ENCODE measurements at places on chromosomes 1 and 21. TPM values are rescaled to one million over a fixed set of nuclear protein-coding genes. Genes with fewer than 3 reads are reported as not detected.

DNA sequence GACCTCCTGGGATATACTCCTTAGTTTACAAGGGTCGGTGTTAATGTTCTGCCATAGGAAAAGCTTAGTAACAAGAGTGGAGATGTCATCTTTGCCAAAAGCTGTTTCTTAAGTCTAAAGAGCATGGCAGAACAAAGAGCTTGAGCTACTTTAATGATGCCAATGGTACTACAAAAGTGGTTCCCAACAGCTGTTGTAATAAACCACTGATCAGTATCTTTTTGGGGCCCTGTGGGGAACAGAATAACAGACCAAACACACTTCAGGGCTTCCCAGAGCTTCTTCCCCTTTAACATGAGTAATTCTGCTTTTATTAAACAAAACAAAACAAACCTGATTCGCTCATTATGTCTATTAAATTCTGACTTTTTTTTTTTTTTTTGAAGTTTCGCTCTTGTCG, 116.3 kb downstream of the NCAM2 start:
- H3K4me1 ChIP-seq = peaks cover 2% of the 10 kb centered on the region
- DNase-seq = no peak
- H3K27ac ChIP-seq = no peak overlapping the region
- H3K4me3 ChIP-seq = no peak overlapping the region

DNA sequence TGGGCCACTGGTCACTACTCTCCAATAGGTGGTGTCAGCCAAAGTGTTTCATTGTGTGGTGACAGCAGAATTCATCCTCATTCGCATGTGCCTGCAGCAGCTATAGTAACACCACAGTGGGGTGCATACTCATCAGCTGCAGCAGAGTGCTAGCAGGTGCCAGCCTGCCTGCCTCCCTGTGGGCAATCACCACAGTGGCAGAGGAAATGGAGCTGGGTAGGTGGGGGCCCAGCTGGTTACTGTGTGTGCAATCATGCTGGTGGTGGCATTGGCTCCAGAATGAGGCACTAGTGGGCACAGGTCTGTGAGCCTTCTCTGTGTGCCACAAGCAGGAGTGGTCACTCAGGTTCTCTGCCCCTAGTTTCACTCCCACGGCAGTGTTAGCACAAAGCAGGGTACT, 579.2 kb downstream of the PTPRC start:
- peaks cover 1% of the 10 kb centered on the region for H3K36me3 ChIP-seq
- no peaks in the 10 kb centered on the region for H3K4me1 ChIP-seq

GRCh38 chr1:166200743-166201142, 33.9 kb upstream of the FAM78B start:
- peaks cover 2% of the 10 kb centered on the region for H3K27me3 ChIP-seq
- no peaks in the 10 kb centered on the region for H3K36me3 ChIP-seq
- H3K4me1 ChIP-seq = no peaks in the 10 kb centered on the region
- H3K4me3 ChIP-seq = no peak overlapping the region

GRCh38 chr1:34977858-34978257, 7.3 kb downstream of the TMEM35B start:
- no peak overlapping the region for H3K27ac ChIP-seq
- H3K27me3 ChIP-seq = no peaks in the 10 kb centered on the region
- peaks cover 6% of the 10 kb centered on the region for H3K4me1 ChIP-seq
- H3K4me3 ChIP-seq = no peak overlapping the region
- H3K36me3 ChIP-seq = peaks cover 16% of the 10 kb centered on the region
- DNase-seq = no peak

GRCh38 chr1:67721650-67722291, 36.8 kb downstream of the GADD45A start:
- no peak overlapping the region for H3K27ac ChIP-seq
- no peaks in the 10 kb centered on the region for H3K4me1 ChIP-seq
- H3K36me3 ChIP-seq = no peaks in the 10 kb centered on the region
- peaks cover 5% of the 10 kb centered on the region for H3K27me3 ChIP-seq
- DNase-seq = no peak
- H3K4me3 ChIP-seq = no peak overlapping the region

PRAMEF2 gene
- not detected for total RNA-seq

TTC39A gene
- total RNA-seq = not detected

Measured in activated naive CD8-positive, alpha-beta T cell treated with anti-CD3 and anti-CD28 coated beads, Interleukin-2, amount 10 ng/mL, durations not matched to agents 7 days and 5 days (primary cell).